Right lobe of liver (tissue), 6 donors: ENCODE measurements at places on chromosomes 11 and 22. TPM values are rescaled to one million over a fixed set of nuclear protein-coding genes. Genes with fewer than 3 reads are reported as not detected.

DNA sequence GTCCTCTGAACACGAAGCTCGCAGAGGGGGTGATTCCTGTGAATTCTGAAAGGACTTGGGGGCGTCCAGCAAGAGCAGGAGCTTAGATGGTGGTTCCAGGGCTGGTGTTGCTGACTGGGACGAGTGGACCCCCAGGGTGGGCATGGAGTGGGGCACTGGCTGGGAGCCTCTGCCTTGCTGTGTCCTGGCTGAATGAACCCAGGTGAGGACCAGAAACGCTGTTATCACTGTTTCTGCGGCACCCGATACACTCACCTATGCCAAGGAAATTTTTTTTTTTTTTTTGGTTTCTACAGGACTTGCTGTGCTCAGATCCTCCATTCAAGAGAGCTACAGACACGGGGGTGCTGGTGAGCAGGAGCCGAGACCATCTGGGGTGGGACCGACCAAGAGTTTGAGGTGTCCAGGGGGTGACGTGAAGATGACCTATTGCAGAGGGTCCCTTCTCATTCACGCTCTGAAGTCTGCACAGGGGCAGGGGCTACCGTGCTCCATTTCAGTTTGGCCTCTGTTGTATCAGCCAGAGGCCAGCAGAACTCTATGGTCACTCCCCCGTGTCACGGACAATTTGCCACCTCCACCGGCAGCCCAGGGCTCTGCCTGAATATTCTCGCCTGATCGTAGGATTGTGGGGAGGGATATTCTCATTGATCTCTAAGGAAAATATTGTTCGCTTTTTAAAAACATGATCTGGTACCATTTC, 3.6 kb downstream of the SMIM38 start:
- H3K27me3 ChIP-seq: no peaks in the 10 kb centered on the region
- no peaks in the 10 kb centered on the region for H3K4me1 ChIP-seq
- H3K4me3 ChIP-seq: no peak overlapping the region
- H3K27ac ChIP-seq: no peak overlapping the region

OR51E2 gene
- not detected for total RNA-seq

GRCh38 chr11:108500721-108501120, 2.5 kb upstream of the POGLUT3 start:
- H3K36me3 ChIP-seq: no peaks in the 10 kb centered on the region
- H3K4me1 ChIP-seq: no peaks in the 10 kb centered on the region
- H3K27ac ChIP-seq: no peak overlapping the region
- H3K4me3 ChIP-seq: no peak overlapping the region

SF3B2 gene
- total RNA-seq: 56.2 TPM

OR2AT4 gene
- not detected for total RNA-seq

DNA sequence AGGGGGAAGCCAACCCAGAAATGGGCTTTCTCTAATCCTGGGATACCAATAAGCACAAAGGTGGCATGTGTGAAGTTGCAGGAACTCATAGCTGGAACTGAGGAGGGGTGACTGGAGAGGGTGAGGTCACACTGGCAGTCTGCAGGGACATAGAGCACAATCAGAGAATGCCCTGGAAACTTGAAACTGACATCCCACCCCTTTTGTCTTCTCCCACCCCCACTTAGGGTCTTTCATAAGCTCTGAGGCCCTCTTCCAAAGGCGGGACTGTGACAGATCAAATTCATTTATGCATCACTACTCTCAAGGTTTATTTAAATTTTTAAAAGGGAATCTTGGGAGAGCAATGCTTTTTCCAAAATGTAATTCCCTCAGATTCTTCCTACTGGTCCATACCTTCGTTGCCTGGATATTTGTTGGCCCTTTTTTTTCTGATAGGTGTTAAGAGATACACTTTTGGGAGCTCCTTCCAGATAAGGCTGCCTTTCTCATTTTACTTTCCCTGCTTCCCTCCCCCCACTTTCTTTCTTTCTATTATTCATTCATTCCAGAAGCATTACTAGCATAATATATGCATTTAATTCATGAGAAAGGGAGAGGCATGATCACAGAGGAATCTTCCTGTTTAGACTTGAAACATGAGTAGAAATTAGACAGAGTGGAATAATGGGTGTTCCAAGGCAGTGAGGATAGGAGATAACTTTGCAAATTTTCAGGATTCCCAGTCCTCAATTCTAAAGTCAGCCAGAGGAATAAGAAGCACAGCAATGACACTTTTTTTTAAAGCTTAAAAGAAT, 14.8 kb downstream of the OR51E2 start:
- H3K36me3 ChIP-seq: no peaks in the 10 kb centered on the region
- H3K4me1 ChIP-seq: no peaks in the 10 kb centered on the region
- no peak for DNase-seq
- no peaks in the 10 kb centered on the region for H3K27me3 ChIP-seq
- H3K4me3 ChIP-seq: no peak overlapping the region

GRCh38 chr22:49521787-49522224, 305.9 kb downstream of the BRD1 start:
- H3K4me3 ChIP-seq: no peak overlapping the region
- H3K4me1 ChIP-seq: no peaks in the 10 kb centered on the region
- H3K27me3 ChIP-seq: no peaks in the 10 kb centered on the region

DNA sequence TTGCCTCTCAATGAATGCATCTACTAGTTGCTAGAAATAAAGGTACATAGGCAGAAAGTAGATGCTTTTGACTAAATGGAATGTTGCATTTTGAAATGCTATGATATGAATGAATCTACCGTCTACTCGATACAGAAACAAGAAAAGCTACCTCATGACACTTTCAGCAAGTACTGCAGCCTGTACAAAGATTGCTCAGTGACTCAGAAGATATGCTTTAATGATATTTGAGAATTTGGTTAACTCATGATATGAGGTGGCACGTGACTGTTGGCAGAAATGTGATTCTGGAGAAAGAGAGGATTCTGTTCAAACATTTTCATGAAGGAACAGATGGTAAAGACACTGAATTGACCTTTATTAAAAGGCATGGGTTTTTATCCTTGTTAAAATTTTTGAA, 76.0 kb downstream of the HSD17B12 start:
- DNase-seq: no peak
- H3K36me3 ChIP-seq: no peaks in the 10 kb centered on the region
- no peaks in the 10 kb centered on the region for H3K4me1 ChIP-seq

ANO3 gene
- total RNA-seq: 2.6 TPM

MFRP gene
- total RNA-seq: not detected
